ENCODE measurements at places on chromosomes 4 and X.

GRCh38 chrX:43666311-43666912 is 10.3 kb downstream of the MAOA start:
- no peak for DNase-seq

DNA sequence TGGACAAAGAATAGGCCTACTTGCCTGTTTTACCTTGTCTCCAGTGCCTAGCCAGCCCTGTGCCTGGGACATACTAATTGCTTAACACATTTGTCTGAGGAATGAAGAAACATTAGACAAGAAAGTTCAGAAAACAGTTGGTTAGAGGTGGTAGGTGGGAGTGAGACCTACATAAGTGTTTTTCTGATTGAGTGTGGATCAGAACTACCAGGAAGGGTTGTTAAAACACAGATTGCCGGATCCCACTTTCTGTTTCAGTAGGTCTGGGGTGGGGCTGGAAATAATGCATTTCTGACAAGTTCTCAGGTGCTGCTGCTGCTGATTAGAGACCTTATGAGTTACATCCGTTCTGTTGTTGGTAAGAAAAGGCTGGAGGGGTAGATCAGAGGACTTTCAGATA is 5.7 kb upstream of the JADE1 start:
- no peak for DNase-seq

GRCh38 chr4:98887145-98887544 is 41.8 kb downstream of the EIF4E start:
- no peak for DNase-seq

DNA sequence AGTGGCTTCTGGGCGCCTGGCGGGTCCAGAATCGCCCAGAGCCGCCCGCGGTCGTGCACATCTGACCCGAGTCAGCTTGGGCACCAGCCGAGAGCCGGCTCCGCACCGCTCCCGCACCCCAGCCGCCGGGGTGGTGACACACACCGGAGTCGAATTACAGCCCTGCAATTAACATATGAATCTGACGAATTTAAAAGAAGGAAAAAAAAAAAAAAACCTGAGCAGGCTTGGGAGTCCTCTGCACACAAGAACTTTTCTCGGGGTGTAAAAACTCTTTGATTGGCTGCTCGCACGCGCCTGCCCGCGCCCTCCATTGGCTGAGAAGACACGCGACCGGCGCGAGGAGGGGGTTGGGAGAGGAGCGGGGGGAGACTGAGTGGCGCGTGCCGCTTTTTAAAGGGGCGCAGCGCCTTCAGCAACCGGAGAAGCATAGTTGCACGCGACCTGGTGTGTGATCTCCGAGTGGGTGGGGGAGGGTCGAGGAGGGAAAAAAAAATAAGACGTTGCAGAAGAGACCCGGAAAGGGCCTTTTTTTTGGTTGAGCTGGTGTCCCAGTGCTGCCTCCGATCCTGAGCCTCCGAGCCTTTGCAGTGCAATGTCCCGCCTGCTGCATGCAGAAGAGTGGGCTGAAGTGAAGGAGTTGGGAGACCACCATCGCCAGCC is at the start of gene ATOH1:
ATOH1 (plus strand) TSS at position 422 of the 663 bp plus-strand sequence; CDS start at position 596, 174 bp downstream.
- peak; percentile 9 for DNase-seq

DNA sequence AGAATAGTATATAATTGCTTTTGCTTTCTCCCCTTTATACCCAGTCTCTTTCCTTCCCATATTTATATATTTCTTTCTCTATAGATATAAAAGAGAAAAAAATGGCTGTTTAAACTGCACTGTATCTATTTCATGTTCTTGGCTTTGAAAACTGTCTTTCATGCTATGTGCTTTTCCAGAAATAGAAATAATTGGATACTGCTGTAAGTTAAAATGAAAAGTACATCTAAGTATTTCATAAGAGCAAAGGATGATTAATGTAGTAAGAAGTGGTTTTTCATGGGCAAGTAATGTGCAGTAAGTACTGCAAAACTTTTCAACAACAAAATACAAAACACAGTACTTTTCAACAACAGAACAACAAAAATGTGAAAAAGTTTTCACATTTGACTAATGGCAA is 237.9 kb downstream of the SNCA start:
- no peak for DNase-seq

DNA sequence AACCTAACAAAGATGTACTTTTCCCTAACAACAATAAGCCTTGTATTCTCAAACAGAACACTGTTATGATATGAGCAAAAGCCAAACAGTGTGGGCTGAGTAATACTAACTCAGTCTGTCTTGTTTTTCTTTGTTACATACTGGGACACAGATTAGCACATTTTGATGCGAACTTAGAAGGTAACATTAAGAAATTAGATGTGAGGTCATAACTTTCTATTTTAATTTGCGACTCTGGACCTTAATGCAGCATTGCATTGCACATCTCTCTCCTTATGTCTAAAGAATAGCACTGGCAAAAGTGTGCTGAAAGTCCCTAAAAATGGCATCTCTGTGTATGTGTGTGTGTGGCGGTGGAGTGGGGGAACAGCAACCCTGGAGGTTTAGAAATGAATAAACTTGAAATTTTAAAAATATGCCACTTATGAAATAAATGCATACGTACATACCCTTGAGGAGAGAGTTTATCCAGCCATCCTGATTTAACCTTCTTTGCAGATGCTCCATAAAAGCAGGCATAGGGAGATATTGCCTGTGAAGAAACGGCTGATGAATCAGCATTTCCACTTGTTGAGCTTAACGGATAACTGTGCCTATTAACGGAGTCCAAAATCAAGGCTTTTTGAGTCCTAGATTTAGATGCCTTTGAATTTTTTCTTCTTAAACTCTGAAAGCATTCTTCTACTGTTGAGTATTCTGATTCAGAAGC is 34.2 kb downstream of the ARAP2 start:
- DNase-seq: no peak

- DNase-seq: no peak
Measured at GRCh38 chr4:159828687-159829086, 725.8 kb downstream of the RAPGEF2 start.

- peak; percentile 91 for DNase-seq
Measured at GRCh38 chr4:121139533-121140222, 24.4 kb downstream of the TNIP3 start.

Measured in iris pigment epithelial cell (primary cell).